ENCODE measurements at places on chromosomes 2 and 18. TPM values are rescaled to one million over a fixed set of nuclear protein-coding genes. Genes with fewer than 3 reads are reported as not detected.

DNA sequence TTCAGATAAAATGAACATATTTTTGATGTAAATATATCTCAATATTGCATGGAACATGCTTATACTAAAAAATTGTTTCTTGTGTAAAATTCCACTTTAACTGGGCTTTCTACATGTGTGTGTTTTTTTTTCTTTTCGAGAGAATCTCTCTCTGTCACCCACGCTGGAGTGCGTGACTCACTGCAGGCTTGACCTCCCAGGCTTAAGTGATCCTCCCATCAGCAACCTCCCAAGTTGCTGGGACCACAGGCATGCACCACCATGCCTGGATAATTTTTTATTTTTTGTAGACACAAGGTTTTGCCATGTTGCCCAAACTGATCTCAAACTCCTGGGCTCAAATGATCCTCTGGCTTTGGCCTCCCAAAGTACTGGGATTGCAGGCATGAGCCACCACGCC is 254.6 kb downstream of the LOXHD1 start:
- DNase-seq: no peak

DNA sequence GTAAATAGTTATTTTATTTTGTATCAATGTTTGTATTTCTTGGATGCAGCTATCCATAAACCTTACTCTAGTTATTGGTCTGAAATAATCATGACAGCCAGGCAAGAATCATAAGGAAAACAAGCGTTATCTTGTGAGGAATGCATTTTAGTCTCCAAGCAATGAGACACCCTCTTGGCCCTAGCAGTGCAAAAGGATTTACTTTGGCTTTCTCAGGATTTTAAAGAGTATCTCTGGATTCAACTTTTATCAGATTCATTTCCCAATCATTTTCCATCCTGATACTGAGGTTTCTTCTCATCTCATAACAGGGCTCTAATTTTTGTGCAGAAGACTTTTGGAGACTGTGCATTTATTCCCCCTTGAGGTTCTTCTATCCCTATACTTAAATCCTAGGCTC is 480.8 kb downstream of the TMX3 start:
- DNase-seq: no peak

- DNase-seq: no peak
Measured at GRCh38 chr2:167192833-167193232, 304.6 kb downstream of the XIRP2 start.

- no peak for DNase-seq
Measured at GRCh38 chr2:236341721-236342120, 77.5 kb upstream of the ASB18 start.

- DNase-seq: no peak
Measured at GRCh38 chr18:51890762-51891161, 449.2 kb upstream of the DCC start.

DNA sequence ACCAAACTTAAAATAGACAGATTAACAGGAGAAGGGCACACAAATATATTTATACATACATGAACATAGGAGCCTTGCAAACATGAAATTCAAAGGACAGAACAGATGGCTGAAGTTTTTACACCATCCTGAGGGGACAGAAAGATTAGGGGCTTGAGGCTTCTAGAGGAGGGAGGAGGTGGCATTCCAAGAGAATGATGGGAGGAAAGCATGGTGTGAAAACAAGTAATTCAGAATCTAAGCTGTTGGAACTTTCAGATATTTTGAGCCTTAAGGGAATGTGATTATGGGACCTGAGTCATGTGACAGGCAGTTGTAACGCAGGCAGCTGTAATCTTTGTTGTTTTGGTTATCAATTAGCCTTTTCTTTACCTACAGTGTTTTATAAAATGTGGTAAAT is 225.2 kb upstream of the SPOPL start:
- DNase-seq: no peak

DNA sequence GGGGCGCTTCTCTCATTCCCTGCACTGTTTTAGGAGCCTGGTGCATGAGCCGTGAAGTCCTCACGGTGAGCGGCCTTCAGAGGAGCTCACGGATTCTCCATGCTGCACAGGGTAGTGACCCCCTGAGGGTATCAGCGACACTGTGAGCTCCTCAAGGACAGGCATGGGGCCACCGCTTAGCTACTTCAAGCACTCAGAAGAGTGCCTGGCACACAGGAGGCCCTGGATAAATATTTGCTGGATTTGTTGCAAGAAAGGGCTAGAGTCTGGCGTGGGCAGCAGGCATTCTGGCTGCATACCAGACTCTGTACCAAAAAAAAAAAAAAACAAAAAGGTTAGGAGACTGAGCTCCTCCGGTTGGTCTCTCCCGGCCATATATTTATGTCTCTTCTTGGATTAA is 5.7 kb upstream of the MBP start:
- DNase-seq: no peak

CDH20 gene
- total RNA-seq: not detected

Measured in activated CD4-positive, alpha-beta T cell treated with anti-CD3 and anti-CD28 coated beads, Interleukin-2, amount 10 ng/mL, durations not matched to agents 7 days and 5 days (primary cell).